ENCODE measurements at places on chromosomes 2 and 18. TPM values are rescaled to one million over a fixed set of nuclear protein-coding genes. Genes with fewer than 3 reads are reported as not detected.

Gene CFC1
- total RNA-seq = not detected

Gene CERKL
- total RNA-seq = 0.07 TPM

Gene MTIF2
- 22.0 TPM for total RNA-seq

Gene LRRFIP1
- total RNA-seq = 217 TPM

Gene EMILIN1
- 1.4 TPM for total RNA-seq

Gene RNF125
- 40.3 TPM for total RNA-seq

Gene CTAGE1
- not detected for total RNA-seq

Gene SLC9A4
- 0.20 TPM for total RNA-seq

Gene MRPL33
- total RNA-seq = 33.4 TPM

Gene CKAP2L
- 38.4 TPM for total RNA-seq

Gene TMEM17
- not detected for total RNA-seq

Gene ZNF142
- 59.0 TPM for total RNA-seq

Gene STK17B
- 419 TPM for total RNA-seq

Gene OBSL1
- 0.25 TPM for total RNA-seq

Gene STAT4
- total RNA-seq = 95.0 TPM

Gene TTN
- 9.7 TPM for total RNA-seq

Gene BMP10
- total RNA-seq = 0.27 TPM

Gene GRB14
- not detected for total RNA-seq

Gene ACAA2
- 85.3 TPM for total RNA-seq

Gene GATA6
- total RNA-seq = not detected

Gene CGREF1
- 3.9 TPM for total RNA-seq

Gene GAD1
- 5.1 TPM for total RNA-seq

Gene DSG4
- total RNA-seq = not detected

Gene CUL3
- 82.3 TPM for total RNA-seq

Gene SPP2
- not detected for total RNA-seq

Gene NLRC4
- total RNA-seq = 0.12 TPM

Gene GKN1
- total RNA-seq = not detected

Gene FAM228B
- total RNA-seq = 7.8 TPM

Gene SCN1A
- total RNA-seq = not detected

Gene HOXD11
- not detected for total RNA-seq

Gene TUBB8B
- total RNA-seq = not detected

Gene SERPINB3
- not detected for total RNA-seq

Gene MC2R
- not detected for total RNA-seq

Gene ACTR1B
- total RNA-seq = 84.6 TPM

Gene SKOR2
- not detected for total RNA-seq

Gene CDH19
- not detected for total RNA-seq

Gene ADAM23
- total RNA-seq = not detected

Gene AKAIN1
- total RNA-seq = not detected

Gene TXNDC2
- total RNA-seq = not detected

Gene HTRA2
- total RNA-seq = 60.0 TPM

Gene ALLC
- total RNA-seq = not detected

Gene MC5R
- 0.15 TPM for total RNA-seq
